ENCODE measurements at places on chromosomes 2 and 18.

- DNase-seq: no peak
Observed at GRCh38 chr2:73776381-73776780, 3.5 kb downstream of the DUSP11 start.

DNA sequence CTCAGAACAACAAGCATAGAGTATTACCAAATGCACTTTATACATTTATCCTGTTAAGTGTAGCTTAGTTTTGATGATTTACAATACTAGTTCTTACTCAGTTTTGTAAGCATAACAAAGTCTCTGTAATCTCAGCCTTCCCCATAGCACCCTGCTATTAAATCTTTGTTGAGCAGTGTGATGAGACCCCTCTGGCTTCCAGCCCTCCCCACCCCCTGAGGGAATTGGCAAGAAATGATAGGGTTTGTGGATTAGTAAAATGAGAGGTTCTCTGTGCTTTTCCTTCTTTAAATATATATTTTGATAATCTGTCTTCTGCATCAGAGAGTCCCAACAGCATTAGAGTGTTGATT, 37.2 kb downstream of the ZNF521 start:
- no peak for DNase-seq

- no peak for DNase-seq
Observed at GRCh38 chr2:197556456-197556855, 40.6 kb downstream of the MOB4 start.

GRCh38 chr2:143148757-143149156, 19.5 kb downstream of the ARHGAP15 start:
- no peak for DNase-seq

DNA sequence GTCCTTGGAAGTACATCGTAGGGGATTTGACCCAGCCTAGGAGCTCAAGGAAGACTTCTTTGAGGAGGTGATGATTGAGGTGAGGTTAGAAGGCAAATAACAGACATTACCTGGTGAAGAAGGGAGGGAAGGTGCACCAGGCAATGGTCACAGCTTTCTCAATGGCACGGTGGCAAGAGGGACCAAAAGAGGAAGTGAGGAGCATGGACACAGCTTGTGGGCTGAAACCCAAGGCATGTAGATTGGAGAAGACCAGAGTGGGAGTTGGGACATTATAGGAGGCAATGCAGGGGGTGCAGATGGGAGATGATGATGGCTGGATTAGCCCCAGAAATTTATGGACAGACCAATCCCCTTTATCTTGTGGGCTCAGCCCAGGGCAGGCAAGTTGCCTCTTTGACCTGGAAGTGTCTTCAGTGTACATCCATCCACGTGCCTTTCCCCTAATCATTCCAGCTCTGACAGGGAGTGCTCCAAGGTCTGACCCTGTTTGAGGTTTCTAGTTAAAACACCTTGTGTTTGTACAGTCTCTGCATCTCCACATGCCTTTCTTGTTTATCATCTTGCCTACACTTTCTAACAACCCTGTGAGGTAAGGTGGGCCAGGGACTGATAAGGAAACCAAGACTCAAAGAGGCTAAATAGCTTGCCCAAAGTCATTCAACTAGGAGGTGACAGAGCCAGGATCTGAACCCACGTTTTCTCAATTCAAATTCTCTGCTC, 59.1 kb downstream of the NRP2 start:
- no peak for DNase-seq

DNA sequence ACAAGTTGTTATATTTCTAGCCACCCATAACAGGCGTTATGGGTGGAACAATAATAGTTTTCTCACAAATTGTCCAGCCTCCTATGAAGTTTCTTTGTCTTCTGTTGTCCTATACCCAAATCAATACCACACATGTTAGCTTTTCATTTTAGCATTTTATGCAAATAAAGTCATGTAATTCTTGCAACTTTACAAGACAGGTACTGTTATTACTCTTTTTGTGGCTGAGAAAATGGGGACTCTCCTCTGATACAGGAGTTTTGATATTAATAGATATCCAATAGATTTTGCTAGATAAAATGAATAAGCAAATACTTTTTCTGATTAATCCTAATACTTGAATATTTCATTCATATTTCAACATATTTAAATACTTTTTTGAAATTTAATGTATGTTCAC, 151.0 kb downstream of the PMAIP1 start:
- DNase-seq: no peak

GRCh38 chr2:96847586-96847985, 3.8 kb upstream of the ANKRD23 start:
- no peak for DNase-seq
